Activated naive CD8-positive, alpha-beta T cell treated with anti-CD3 and anti-CD28 coated beads, Interleukin-2, amount 10 ng/mL, durations not matched to agents 7 days and 5 days (primary cell): ENCODE measurements at places on chromosomes 16 and 17. TPM values are rescaled to one million over a fixed set of nuclear protein-coding genes. Genes with fewer than 3 reads are reported as not detected.

DNA sequence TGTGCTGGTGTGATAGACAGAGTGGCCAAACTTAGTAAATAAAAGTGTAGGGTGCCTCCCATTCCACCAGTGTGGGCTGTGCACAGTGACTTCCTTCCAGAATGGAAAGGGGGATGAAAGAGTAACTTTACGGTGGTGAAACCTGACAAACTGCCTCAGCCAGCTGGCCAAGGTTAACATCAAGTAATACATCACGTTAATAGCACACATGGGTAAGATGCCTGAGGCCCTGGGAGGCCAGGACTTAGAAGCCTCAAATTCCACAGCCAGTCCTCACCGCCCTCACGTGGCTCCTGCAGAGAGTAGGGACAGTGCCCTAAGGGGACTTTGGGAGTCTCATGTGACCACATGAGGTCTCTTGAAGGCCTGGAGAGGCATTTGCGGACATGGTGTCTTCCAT lies 14.1 kb downstream of the RMI2 start:
- DNase-seq: no peak

DNA sequence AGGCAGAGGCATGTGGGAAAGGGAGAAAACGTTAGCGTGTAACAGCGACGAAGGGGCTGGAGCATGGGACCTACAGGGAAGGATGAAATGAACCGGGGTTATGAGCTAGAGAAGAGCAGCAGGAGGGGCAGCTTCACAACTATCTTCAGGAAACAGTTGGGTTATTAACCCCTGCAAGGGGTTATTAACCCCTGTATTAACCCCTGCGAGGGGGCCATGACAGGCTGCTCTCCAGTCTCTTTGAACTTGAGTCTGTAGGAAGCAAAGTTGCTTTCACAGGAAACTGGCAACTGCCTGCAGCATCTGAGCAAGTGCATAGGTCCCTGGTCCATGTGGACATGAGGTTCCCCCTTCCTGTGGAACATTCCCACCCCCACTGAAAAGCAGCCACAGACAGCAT lies 119.2 kb upstream of the CRHR1 start:
- no peak for DNase-seq

- DNase-seq: no peak
Observed at GRCh38 chr17:72358465-72358864, 237.6 kb downstream of the SOX9 start.

DNA sequence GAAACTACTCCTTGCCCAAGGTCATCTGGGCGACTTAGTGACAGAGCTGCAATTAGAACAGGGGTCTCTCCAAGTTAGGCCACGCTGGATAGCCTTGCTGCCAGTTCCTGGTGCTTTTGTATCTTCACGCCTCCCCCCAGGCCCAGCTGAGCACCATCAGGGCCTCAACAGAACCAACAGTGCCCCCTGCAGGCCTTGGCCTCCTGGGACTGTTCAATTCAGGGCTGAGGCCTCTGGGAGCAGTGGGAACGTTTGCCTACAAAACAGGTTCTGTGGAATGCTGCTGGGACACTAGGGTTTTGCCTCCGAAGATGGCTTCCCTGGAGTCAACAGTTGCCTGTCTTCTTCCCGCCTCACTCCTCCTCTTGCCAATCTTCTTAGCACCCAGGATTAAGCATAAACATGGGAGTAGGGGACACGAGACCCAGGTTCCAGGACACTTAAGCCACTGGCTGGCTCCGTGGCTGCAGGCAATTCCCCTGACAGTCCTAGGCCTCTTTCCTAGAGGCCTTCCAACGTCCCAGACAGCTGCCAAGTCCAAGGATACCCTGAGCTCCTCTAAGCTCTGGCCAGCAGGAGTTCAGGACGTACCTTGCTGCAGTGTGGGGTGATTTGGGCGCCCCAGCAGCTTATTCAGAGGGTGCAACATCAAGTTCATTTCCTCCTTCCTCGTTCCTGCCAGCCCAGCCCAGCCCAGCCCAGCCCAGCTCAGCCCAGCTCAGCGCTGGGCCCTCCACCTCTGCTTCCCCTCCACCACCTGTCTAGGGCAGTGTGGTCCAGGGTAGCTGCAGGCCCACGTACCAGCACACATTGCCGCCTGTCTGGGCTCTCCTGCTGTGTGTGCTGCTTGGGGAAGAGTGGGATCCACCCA lies 246.6 kb upstream of the RPL38 start:
- peak; percentile 57 for DNase-seq

- no peak for DNase-seq
Observed at GRCh38 chr17:82876149-82876548, 36.3 kb upstream of the ZNF750 start.

GRCh38 chr17:78081551-78081950 lies 47.0 kb downstream of the TMC6 start:
- DNase-seq: no peak

The IGF2BP1 gene
- not detected for total RNA-seq

GRCh38 chr17:74775409-74776043 lies 619 bp downstream of the NAT9 start:
- no peak for DNase-seq

The MYLK3 gene
- 0.61 TPM for total RNA-seq

DNA sequence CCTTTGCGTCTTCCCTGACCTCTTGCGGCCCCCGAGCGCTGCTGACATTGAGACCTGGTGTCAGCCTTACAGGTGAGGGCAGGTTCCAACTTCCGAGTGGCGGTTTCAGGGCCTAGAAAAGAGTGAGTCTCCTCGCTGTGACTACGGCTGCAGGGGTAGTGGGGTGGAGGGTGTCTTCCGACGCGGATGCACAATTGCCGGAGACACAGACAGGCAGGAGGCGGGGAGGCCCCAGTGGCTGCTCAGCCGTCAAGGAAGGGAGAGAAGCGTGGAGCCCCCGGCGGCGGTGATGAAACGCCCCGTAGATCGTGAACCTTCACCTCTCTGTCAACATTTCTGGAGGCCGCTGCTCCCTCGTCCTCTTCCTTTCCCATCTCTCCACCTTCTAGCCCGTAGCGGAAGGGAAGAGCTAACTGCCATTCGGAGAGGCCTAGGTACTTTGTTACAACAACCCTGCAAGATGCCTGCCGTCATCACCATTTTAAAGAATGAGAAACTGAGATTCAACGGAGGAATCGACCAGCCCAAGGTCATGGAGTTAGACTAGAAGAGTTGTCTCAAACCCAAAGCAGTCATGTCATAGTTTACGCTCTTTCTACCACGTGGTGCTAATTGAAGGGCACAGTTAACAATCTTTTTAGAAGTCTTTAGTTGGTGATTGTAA lies 485 bp downstream of the DNAJA3 start:
- DNase-seq: no peak

GRCh38 chr16:11234884-11235702 lies 20.9 kb downstream of the SOCS1 start:
- no peak for DNase-seq

DNA sequence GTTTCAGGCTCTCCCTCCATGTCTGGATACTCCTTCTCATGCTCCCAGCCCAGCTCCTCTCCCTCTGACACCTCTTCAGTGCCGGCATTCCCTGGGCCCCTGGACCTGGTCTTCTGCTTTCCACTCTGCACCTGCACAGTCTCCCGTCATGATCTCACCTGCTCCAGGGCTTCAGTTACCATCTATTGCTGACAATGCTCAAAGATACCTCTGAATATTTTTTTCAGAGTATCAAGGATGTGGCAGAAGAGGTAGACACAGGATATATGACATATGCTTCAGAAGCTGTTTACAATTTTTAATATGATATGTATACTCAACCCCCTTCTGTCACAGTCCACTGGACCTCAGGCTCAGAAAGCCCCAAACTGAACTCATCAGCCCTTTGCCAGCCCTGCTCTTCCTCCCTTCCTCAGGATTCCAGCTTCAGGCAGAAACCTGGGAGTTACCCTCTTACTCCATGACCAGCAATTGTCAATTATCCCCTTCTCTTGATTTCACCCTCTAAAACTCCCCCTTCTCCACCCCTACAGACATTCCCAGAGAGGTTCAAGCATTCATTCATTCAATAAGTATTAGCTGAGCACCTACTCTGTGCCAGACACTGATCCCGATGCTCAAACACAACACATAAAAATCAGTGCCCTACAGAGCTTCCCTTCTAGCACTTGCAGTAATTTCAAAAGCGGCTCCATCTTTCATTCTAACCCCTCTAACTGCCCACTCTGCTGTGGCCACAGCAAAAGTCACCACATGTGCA lies 7.8 kb upstream of the MLLT6 start:
- no peak for DNase-seq
